ENCODE measurements at places on chromosomes 6 and 20. TPM values are rescaled to one million over a fixed set of nuclear protein-coding genes. Genes with fewer than 3 reads are reported as not detected.

SLC35D3 gene
- total RNA-seq: not detected

- H3K27me3 ChIP-seq: no peaks in the 10 kb centered on the region
- no peak for DNase-seq
- no peaks in the 10 kb centered on the region for H3K4me1 ChIP-seq
- H3K4me3 ChIP-seq: no peak overlapping the region
These were observed 866.5 kb downstream of the KIF16B start for GRCh38 chr20:15706719-15707118.

GRCh38 chr6:11848852-11849731, 70.5 kb upstream of the ADTRP start:
- H3K4me1 ChIP-seq: peaks cover 8% of the 10 kb centered on the region
- no peaks in the 10 kb centered on the region for H3K36me3 ChIP-seq
- no peak for DNase-seq
- no peak overlapping the region for H3K4me3 ChIP-seq
- H3K27me3 ChIP-seq: no peaks in the 10 kb centered on the region

- no peaks in the 10 kb centered on the region for H3K27me3 ChIP-seq
- no peak overlapping the region for H3K4me3 ChIP-seq
- peaks cover 4% of the 10 kb centered on the region for H3K36me3 ChIP-seq
- H3K4me1 ChIP-seq: no peaks in the 10 kb centered on the region
- no peak for DNase-seq
These were observed 32.1 kb downstream of the BICRAL start for GRCh38 chr6:42813906-42814444.

GRCh38 chr20:13533946-13534345, 104.8 kb downstream of the TASP1 start:
- no peak overlapping the region for H3K4me3 ChIP-seq
- H3K36me3 ChIP-seq: no peaks in the 10 kb centered on the region
- H3K4me1 ChIP-seq: no peaks in the 10 kb centered on the region
- H3K27ac ChIP-seq: no peak overlapping the region
- no peak for DNase-seq
